ENCODE measurements at places on chromosomes 3 and 15. TPM values are rescaled to one million over a fixed set of nuclear protein-coding genes. Genes with fewer than 3 reads are reported as not detected.
A peak's percentile ranks its signal among the peaks of the same experiment; 100 is the strongest.

DNA sequence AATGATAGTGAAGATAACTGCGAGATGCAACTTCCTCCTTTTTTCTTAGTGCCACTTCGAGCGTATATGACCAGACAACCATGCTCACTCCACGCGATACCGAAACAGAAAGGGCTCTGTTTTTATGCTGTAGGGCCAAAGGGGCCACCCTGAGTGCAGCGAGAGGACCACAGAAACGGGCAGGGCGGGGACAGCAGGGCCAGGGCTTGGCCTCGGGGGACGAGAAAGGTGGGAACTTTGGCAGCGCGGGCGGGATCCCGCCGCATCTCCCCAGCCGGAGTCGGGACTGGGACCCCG lies 483 bp downstream of the VPS13C start:
- DNase-seq: peak; percentile 77

DNA sequence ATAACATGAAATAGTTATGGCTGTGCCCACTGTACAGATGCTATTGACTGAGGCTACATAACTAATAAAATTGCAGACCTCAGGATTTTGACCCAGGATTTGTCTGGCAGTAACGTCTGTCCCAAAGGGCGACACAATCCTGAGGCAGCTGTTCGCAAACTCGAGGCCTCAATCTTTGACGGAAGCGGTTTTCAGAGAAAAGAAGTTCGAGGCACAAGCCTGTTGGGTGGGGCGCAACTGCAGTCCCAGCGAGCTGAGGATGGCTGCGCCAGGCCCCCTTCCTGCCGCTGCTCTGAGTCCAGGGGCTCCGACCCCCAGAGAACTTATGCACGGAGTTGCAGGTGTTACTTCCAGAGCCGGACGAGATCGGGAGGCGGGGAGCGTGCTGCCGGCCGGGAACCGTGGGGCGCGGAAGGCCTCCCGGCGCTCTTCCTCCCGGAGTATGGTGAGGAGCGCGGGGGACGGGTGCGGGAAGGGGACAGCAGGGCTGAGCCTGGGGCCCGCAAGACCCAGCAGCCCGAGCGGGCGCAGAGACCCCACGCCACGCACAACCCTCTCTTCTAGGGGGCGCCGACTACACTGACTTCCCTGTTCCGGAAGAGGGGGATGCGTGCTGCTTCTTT lies at the start of gene PARP15:
TSS of gene PARP15 (plus strand) at position 242 of the 623 bp plus-strand sequence. CDS start at position 260, 18 bp downstream.
- DNase-seq: peak; percentile 40

GRCh38 chr3:125186261-125186787 lies 26.2 kb downstream of the SLC12A8 start:
- DNase-seq: peak; percentile 67

DNA sequence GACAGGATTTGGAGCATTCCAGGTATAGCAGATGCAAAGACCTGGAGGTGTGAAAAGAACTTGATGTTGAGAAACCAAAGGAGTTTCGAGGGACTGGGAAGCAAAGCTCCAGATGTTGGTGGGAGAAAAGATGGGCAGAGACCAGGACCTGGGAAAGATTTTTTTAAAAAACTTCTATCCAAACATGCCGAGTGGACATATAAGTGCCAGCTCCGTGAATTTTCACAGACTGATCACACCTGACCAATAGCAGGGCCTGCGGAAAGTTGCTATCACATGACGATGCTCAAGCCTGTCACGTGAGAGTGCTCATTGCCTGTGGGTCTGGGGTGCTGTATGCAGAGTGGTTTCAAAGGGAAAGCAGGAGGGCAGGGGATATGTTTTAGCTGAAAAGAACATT lies 19.9 kb downstream of the SMAD6 start:
- DNase-seq: no peak

GRCh38 chr3:186997061-186997460 lies 66.7 kb downstream of the ST6GAL1 start:
- DNase-seq: no peak

DNA sequence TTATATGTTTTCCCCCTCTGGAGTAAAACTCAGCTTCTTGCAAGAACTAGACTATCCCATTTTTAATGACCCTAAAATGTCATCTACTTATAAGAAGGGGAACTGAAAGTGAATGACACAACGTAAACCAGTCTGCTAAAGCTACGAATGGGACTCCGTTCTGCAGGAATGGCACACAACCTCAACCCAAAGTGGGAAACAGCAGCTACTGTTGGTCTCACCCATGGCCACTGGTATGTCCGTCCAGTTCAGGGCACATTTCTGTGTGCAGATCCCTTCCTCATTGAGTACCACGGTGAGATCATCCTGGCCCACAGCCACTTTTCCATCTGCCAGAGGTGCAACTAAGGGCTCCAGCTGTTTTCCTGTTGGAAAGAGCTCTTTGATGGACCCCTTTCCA lies 23.8 kb downstream of the VPS39 start:
- no peak for DNase-seq

DNA sequence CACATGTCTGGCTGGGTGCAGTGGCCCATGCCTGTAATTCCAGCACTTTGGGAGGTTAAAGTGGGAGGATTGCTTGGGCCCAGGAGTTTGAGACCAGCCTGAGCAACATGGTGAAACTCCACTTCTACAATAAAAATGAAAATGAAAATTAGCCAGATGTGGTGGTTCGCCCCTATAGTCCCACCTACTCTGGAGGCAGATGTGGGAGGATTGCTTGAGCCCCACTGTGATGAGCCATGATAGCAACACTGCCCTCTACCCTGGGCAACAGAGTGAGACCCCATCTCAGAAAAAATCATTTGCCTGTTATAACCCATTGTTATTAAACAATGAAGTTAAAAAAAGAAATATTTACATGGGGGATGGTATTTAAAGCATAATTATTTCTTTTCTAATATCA lies 240.1 kb upstream of the ZPLD1 start:
- DNase-seq: no peak

- DNase-seq: peak; percentile 68
Observed at GRCh38 chr3:24773798-24774197, 279.1 kb upstream of the THRB start.

NME9 gene
- total RNA-seq: not detected

ALDH1L1 gene
- total RNA-seq: not detected

Data from GM23248 (cell line).